ENCODE measurements at places on chromosomes 11 and 22. TPM values are rescaled to one million over a fixed set of nuclear protein-coding genes. Genes with fewer than 3 reads are reported as not detected.

The SLC22A9 gene
- total RNA-seq = not detected

- DNase-seq = peak; percentile 70
Measured at GRCh38 chr22:50274311-50274710, 4.1 kb upstream of the MAPK11 start.

DNA sequence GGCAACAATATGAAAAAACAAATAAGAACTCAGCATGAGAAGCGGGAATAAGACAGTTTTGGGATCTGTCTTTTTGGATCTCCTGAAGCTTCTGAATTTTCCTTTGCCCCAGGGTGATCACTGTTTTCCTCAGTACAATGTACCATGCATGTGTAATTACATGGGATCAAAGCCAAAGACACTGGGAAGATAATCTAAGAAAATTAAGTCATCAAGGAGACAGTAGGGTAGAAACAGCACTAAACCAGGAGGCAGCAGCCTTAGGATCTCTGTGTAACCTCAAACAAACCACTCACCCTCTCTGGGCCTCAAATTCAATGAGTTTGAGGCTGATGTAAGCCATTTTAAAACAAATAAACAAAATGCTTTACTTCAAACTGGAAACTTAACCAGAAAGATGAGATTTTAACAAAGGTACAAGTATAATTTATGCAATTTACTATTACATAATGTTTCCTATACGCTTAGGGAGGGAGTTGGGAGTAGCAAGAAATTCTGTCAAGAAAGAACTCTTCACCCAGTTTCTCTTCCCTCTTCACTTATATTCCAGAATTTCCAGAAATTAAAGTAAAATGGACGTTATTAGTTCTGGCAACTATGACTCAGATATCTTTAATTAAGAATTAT is 77.0 kb downstream of the RAB30 start:
- no peak for DNase-seq

DNA sequence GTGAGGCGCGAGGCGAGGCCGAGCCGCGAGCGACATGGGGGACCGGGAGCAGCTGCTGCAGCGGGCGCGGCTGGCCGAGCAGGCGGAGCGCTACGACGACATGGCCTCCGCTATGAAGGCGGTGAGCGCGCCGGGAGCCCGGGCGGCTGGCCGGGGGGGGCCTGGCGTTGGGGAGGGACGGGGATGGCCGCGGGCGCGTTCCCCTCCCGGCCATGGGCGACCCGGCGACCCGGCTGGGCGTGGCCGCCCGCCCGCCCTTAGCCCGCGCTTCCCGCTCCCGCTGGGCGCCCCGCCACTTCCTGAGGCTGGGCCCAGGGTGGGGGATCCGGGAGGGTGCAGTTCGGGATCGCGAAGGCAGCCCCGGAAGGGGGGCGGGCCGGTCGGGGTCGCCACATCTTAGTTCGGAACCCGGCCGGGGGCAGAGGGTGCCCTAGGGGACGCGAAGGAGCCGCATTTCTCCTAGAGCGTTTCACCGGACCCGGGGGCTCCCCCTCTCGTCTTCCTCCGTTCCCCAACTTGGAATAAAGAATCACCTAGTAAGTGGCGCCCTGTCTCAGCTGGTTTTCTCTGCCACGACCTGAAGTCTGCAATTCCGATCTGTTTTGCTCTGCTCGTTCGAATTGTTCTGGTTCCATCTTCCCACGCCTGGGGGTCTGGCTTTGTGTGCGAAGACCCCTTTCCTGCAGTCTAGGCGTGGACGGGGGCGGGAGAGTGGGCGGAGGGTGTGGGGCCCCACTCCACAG is 536 bp downstream of the YWHAH start:
- DNase-seq = peak; percentile 55

Measured in activated CD8-positive, alpha-beta memory T cell treated with anti-CD3 and anti-CD28 coated beads, Interleukin-2, amount 10 ng/mL, durations not matched to agents 7 days and 5 days (primary cell).